NCI-H510A (cell line): ENCODE measurements at places on chromosomes 13 and 19.

DNA sequence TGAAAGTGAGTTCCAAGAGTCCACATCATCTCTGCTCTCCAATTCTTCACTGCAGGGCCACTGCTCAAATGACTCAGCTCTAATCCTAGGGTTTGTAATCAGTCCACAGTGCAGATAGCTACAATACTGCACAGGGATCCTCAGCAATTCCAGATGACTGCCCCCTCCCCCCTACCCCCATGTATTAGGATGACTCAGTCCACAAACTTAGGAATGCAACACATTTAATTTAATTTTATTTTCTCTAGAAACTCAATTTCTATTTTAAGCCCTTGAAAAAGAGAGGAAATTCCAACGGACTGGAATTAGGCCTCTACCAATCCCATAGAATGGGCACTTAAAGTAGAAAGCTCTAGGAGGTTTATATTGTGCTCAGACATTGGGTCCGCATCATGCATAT lies 173.8 kb upstream of the SOX21 start:
- DNase-seq, result no peak

DNA sequence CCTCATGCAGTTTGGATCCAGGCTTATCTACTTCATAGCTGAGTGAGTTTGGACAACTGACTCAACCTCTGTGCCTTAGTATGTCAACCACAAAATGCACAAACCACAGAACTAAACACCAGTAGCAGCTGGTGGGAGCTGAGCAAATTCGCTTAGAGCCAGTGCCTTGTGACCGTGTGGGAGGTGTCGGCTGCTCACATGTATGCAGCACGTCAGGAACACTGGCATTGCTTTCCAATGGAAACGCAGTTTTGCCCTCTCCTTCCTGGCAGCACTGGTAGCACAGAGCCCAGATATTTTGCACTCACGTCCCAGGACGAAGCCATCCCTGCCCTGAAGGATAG lies 8.3 kb upstream of the NTN5 start:
- no peak for DNase-seq

DNA sequence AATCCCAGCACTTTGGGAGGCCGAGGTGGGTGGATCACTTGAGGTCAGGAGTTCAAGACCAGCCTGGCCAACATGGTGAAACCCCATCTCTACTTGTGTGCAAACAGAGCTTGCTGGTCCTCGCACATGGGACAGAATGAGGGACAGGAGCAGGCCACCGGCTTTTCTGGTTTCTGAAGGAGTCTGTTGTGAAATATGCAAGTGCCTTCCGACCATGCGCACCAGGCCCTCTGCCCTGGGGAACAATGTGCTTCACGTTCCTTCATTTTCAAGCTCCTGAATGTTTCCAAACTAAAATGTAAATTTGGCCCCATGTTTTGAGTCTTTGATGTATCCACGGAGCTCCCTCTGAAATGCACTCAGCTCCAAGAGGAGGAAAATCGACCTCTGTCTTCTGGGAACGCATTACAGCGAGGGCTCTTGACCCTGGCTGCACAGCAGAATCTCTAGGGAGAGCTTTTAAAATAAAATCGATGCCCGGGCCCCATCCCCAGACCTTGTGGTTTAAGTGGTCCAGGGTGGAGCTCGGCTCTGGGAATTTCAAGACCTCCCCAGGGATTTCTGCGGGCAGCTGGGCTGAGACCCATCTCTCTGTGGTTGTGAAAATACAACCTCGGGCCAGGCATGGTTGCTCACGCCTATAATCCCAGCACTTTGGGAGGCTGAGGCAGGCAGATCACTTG lies 9.3 kb upstream of the ACP4 start:
- DNase-seq, result no peak

GRCh38 chr13:77207943-77208342 lies 119.0 kb downstream of the MYCBP2 start:
- DNase-seq, result no peak

- no peak for DNase-seq
These were observed 21.2 kb upstream of the GTF3A start for GRCh38 chr13:27403203-27403678.

- DNase-seq, result no peak
These were observed 138.5 kb downstream of the ZDHHC20 start for GRCh38 chr13:21320642-21321034.
